ENCODE measurements at places on chromosomes 7 and 10.

DNA sequence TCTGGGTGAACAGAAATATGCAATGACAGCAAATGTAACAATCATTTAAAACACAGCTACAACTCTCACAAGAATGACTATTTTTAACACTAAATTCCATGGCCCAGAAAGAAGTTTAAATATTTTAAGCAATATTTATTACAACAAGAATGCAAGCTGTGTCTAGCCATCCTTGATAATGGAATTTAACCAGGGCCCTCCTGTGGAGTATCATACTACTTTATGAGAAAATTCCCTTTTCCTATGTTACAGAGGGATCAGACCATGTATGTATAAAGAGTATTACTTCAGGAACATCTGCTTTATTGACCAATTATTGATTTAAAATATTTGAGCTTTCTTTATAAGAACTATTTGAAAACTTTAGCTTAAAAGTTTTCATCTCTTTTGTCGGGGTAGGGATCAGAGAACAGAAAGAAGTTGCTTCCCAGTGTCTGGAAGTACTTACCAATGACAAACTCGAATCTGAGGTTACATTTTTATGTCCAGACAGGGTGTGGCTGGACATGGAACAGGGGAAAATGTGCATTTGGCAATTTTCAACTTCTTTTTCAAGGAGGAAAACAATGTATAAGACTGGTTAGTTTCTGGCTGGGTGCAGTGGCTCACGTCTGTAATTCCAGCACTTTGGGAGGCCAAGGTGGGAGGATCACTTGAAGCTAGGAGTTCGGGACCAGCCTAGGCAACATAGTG lies 48.3 kb upstream of the NRBF2 start:
- DNase-seq, result no peak

DNA sequence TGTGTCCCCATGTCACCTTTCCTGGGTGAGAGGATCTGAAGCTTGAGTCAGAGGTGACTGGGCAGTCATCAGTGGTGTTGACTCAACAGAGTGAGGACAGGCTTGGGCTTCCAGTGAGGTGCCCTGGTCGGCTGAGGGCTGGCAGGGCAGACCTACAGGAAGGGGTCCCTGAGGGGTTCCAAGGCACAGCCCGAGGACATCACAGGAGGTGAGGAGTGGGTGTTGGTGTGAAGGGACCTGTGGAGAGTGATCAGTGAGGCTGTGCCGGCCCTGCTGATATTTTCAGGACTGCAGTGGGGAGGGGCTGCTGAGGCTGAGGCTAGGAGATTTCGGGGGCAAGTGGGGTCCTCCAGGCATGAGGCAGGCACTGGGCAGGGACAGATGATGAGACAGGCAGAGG lies 545.5 kb downstream of the TCERG1L start:
- no peak for DNase-seq

GRCh38 chr10:88852327-88852726 lies 683 bp upstream of the ANKRD22 start:
- DNase-seq, result no peak

DNA sequence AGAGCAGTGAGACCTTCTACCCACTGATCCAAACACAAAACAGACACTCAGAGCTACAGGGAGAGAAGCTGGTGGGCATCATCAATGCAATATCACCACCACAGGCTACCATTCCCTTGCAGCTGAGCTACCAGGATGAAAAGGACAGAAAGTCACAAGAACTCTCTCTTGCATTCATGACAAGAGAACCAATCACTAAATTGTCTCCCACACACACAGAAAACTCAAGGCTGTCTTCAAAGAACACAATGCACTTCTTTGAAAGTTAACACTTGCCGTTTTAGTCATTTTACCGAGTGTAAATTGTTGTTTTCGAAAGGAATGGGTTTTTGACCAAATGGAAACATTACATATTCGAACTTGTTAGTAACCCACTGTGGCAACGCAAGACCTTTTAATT lies 626.6 kb downstream of the SORCS1 start:
- no peak for DNase-seq

- no peak for DNase-seq
Observed at GRCh38 chr10:122949296-122949695, 4.7 kb downstream of the C10orf88 start.

GRCh38 chr7:12127455-12127854 lies 83.6 kb upstream of the TMEM106B start:
- no peak for DNase-seq

GRCh38 chr10:43265799-43266721 lies 805 bp downstream of the RASGEF1A start:
- DNase-seq, result no peak

GRCh38 chr7:105585850-105586500 lies 4.7 kb upstream of the EFCAB10 start:
- DNase-seq, result no peak

DNA sequence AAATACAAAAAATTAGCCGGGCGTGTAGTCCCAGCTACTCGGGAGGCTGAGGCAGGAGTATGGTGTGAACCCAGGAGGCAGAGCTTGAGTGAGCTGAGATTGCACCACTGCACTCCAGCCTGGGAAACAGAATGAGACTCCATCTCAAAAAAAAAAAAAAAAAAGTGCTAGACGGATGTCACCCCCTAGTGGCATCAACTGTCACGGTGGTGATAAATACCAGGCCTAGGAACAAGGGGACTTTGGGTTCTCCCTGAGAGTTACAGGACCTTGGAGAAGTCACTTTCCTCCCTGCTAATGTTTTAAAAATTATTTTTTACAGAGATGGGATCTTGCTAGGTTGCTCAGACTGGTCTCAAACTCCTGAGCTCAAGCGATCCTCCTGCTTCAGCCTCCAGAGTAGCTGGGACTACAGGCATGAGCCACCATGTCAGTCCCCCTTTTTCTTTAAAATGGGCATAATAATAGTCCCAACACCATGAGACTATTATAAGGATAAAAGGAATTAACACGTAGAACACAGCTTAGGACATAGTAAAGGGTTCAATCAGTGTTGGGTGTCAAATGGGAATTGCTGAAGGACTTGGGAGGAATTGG lies 2.6 kb upstream of the TMEM130 start:
- DNase-seq, result no peak

- DNase-seq, result no peak
Observed at GRCh38 chr7:20862554-20862953, 75.9 kb upstream of the SP8 start.

DNA sequence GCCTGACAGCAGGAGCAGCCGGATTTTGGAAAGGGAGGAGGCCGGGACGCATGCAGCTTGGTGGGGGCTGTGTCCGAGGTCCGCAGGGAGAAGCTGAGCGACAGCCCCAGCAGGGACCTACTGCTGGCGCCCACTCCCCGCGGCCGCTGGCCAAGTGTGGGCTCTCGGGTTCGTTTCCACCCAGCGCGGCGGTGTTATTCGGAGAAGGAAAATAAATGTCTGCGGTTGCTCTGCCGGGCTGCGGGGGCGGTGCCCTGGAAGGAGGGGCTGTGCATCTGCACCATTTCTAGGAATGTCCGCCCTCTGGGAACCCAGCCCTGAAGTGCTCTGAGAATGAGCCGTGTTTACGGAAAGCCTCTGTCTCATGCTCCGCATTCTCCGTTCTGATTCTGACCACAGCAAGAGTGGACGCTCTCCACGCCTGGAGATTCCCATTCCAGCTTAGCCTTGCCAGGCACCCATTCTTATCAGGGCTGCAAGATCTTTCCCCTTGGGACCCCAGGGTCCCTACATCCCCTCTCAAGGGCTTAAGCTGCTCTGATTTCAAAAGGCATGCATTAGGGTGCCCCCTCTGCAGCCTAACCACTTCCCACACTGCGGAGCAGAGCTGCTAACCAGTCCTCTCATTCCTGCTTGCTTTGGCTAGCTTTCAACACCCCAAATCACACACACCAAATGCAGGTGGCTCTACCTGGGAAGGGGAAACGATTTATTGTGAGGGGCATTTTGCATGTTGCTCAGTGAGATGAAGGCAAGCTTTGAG lies 256.6 kb upstream of the GLI3 start:
- DNase-seq, result no peak

DNA sequence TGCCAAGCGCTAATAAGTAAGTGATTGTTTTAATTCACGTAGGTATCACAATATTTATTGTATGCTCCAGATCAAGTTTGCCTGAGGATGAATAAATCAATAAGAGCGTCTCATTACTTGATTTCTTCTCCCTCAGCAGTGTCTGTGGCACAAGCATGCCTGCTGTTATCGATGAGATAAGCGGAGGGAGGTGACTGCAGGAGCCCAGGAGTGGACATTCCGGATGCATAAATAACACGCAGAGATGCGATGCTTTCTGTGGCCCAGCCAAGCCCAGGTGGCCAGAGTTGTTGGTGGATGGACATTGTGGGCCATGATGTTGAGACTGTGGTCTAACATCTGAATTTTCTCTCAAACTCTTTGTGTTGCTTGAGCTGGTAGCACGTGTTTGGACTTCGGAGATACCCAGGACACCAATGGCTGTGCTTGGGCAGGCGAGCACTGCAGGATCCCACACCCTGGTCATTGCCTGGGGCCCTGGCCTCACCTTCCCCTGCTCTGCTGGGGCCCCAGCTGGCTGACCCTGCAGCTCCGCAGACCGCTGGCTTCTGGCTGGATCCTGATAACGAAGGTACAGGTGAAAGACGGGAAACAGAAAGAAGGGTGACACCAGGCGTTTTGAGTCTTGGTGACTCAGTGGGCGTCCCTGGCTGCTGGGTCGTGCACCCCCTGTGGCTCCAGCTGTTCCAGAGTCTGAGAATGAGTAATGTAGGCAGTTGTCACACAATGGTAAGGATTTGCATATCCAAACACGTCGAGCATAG lies 31.2 kb upstream of the MNX1 start:
- DNase-seq, result no peak

GRCh38 chr10:24503461-24504320 lies 220.0 kb downstream of the ARHGAP21 start:
- peak; percentile 7 for DNase-seq

DNA sequence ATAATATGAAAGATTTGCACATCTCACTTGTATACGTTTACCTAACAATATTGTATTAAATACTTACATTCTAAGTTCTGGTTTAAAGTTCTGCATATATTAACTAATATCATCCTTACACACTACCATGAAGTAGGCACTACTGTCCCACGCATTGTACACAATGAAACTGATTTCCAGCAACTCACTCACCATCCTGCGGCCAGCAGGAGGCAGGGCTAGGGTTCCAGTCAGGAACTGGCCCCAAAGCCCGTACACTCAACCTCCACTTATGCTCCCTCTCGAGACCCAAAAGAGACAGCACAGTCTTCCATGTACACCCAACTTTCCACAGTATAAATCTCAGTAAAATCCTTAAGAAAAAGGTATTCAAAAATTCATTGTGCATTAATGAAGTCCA lies 41.4 kb downstream of the GRID1 start:
- DNase-seq, result no peak

- DNase-seq, result no peak
Observed at GRCh38 chr10:18226336-18226735, 86.1 kb downstream of the CACNB2 start.

- DNase-seq, result no peak
Observed at GRCh38 chr7:157022681-157023588, 12.5 kb upstream of the MNX1 start.

DNA sequence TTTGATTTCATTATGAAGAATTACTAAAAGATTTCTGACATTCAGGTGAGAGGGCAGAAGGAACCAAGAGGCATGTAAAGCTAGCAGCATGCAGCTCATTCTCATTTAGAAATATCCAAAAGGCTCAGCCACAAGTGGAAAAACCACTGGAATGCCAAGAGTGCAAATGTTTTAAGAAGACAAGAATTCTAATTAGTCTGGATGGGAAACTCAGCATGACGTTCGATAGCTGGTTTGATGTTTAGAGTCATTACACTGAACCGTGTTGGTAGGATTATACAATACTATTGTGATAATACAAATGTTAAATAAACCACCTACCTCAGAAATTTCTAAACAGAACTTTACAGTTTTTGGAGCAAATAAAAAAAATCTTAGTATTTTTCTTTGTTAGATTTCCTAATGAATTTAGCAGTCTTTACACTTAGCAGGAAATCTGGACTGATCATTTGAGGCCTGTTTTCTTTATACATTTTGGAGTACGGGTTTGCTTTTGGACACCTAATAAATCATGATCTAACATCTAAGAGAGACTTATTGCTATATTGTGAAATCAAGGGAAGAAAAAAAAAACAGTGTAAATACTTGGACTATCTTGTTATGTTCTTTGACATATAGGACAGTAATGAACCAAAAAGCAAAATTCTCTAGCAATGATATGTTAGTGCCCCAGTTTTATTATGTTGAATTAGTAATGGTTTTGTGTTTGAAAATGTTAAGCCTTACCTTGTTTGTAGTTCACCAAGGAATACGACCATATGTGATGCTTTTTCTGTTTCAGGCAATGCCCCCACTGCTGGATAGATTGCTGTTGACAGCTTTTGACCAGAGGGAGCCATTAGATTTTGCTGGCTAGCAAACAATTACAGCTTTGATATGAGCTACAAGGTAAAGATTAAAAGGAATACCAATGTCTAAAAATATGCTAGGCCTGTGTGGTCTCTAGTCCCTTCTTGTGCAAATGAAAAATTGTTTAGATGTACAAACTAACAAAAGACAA lies 354.1 kb upstream of the SEMA3A start:
- DNase-seq, result no peak

GRCh38 chr10:5515948-5516761 lies 8.6 kb upstream of the CALML3 start:
- no peak for DNase-seq

DNA sequence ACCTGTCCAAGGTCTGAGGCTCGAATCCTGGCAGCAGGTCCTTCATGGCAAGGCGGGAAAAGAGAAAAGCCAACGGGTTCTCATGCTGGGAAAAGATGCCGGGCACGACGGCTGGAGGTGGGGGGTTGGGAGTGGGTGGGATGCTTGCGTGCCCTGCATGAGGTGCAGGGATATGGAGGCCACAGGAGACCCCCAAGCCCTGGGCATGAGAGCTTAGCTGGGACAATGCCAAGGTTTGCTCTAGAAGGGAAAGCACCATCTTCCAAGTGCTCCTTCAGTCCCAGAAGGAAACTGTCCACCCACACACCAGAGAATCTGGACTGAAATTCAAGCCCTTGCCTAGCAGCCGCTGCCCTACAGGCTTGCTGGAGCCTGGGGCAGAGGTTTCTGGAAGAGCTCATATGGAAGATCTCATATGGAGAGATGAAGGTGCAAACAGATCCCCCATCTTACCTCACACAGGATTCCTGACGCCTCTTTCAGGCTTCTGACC lies 64.3 kb downstream of the ZRANB1 start:
- DNase-seq, result no peak
